ENCODE measurements at places on chromosomes 16 and 17.

DNA sequence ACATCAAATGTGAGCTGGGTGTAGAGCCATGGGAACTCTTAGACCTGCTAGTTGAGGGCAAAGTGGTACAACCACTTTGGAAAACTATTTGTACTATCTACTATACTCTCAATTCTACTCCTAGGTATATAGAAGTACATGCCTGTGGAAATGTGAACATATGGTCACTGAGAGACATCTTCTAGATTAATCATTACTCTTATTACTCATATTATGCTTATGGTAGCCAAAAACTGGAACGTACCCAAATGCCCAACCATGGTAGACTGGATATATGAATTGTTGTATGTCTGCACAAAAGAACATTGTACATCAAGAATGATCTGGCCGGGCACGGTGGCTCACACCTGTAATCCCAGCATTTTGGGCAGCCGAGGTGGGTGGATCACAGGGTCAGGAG lies 2.7 kb downstream of the WDR45B start:
- DNase-seq = no peak

GRCh38 chr17:29216856-29217255 lies 29.8 kb upstream of the CRYBA1 start:
- no peak for DNase-seq

GRCh38 chr16:65136681-65137080 lies 14.8 kb upstream of the CDH11 start:
- DNase-seq = no peak

DNA sequence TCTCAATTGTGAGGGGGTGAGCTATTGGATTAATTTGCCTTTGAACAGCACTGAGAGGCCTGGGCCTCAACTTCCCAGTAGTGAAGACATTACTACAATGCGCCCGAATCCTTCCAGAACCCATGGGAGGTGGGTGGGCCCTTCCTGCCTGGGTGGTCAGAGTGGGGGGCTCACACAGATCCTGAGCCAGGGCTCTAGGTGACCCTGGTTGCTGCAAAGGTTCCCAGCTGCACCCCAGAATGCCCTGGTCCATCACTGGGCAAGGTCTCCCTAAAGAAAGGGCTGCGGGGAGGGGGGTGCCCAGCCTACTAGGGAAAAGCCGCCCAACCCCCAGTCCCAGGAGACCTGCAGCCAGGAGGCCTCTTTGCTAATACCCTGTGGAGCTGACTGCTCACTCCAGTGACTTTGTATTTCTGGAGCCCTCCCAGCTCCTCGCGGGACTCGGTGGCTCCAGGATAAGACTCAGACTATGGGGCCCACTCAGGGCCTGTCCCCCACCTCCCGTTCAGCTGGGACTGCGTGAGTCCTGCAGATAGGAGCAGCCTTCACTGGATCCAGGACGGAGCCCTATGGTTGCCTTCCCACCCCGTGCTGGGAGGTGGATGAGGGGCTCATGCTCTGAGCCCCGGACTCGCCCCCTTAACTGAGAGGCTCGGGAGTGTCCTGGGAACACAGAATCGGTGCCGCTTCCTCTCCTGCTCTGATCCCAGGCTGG lies 40.2 kb downstream of the SLC7A5 start:
- no peak for DNase-seq

GRCh38 chr16:67474551-67475455 lies 6.2 kb downstream of the ATP6V0D1 start:
- DNase-seq = no peak

GRCh38 chr17:29345066-29345465 lies 45.1 kb upstream of the TAOK1 start:
- DNase-seq = no peak

DNA sequence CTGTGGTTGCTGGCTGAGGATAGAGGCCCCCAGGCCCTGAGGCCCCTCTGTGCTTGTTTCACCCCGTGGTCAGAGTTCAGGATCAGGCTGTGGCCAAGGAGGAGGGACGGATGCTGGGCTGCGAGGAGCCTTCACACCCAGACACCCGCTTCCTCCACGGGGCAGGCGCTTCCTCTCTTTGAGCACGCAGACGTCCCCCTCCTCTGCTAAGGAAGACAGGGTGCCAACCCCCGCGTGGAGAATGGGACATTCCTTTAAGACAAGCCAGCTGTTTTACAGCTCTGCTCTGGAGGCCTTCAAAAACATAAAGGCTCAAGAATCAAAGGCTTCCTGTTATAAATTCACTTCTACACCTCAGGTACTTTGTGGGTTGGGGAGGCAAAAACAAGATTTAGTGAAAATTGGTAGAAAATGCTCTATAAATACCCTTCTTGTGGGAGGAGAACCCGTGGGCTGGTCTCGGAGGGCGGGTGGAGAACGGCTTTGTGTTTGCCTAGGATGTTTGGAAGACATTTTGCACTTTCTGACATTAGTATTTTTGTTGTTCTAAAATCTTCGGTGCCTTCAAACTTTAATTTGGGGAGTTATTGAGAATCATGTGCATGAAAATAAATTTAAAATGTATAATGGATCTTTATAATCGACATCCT lies 60.8 kb upstream of the FOXF1 start:
- DNase-seq = no peak
